ENCODE measurements at places on chromosomes 5 and 9. TPM values are rescaled to one million over a fixed set of nuclear protein-coding genes. Genes with fewer than 3 reads are reported as not detected.

Gene SETD9
- total RNA-seq: 16.1 TPM

Gene SLC6A18
- total RNA-seq: not detected

Gene GEMIN5
- 46.0 TPM for total RNA-seq

Gene PJA2
- 40.6 TPM for total RNA-seq

Gene WDR31
- 1.9 TPM for total RNA-seq

Gene ABO
- total RNA-seq: not detected

Gene SLC6A19
- total RNA-seq: not detected

Gene FBN2
- not detected for total RNA-seq

Gene CCL27
- total RNA-seq: 0.29 TPM

Gene FLT4
- total RNA-seq: 4.4 TPM

Gene SPAG8
- 1.0 TPM for total RNA-seq

Gene C9orf50
- total RNA-seq: not detected

Gene TNC
- total RNA-seq: 1.5 TPM

Gene ANKRD18B
- 1.1 TPM for total RNA-seq

Gene FGF10
- not detected for total RNA-seq

Gene PCA3
- total RNA-seq: not detected

Gene TMEM38B
- total RNA-seq: 16.7 TPM

Gene MARVELD2
- 0.27 TPM for total RNA-seq

Gene RORB
- total RNA-seq: 0.02 TPM

Gene GOLM1
- 6.2 TPM for total RNA-seq

Gene LECT2
- total RNA-seq: not detected

Gene GAS1
- total RNA-seq: 0.34 TPM

Gene GABBR2
- not detected for total RNA-seq

Gene GFM2
- total RNA-seq: 37.0 TPM

Gene RBM27
- total RNA-seq: 33.0 TPM

Gene UBE2D2
- total RNA-seq: 264 TPM

Gene SV2C
- not detected for total RNA-seq

Gene DAB2IP
- 0.38 TPM for total RNA-seq

Gene ADGRV1
- not detected for total RNA-seq

Gene CDH6
- not detected for total RNA-seq

Gene EIF4E1B
- not detected for total RNA-seq

Gene TRIM52
- 10.4 TPM for total RNA-seq

Gene LHX2
- not detected for total RNA-seq

Gene RANBP3L
- 0.15 TPM for total RNA-seq

Gene PCDHAC1
- not detected for total RNA-seq

Gene PCDHGB7
- not detected for total RNA-seq

Gene CCDC180
- 1.1 TPM for total RNA-seq

Gene PCDHB6
- total RNA-seq: not detected

Gene GRM6
- total RNA-seq: not detected

Gene SPATA31A3
- total RNA-seq: not detected

Gene PHF24
- not detected for total RNA-seq

Gene DNAI1
- not detected for total RNA-seq

Gene NR5A1
- not detected for total RNA-seq

Gene EGFL7
- 0.70 TPM for total RNA-seq

Gene PCDHGA5
- 0.13 TPM for total RNA-seq
